ENCODE measurements at places on chromosomes 12 and 14.

DNA sequence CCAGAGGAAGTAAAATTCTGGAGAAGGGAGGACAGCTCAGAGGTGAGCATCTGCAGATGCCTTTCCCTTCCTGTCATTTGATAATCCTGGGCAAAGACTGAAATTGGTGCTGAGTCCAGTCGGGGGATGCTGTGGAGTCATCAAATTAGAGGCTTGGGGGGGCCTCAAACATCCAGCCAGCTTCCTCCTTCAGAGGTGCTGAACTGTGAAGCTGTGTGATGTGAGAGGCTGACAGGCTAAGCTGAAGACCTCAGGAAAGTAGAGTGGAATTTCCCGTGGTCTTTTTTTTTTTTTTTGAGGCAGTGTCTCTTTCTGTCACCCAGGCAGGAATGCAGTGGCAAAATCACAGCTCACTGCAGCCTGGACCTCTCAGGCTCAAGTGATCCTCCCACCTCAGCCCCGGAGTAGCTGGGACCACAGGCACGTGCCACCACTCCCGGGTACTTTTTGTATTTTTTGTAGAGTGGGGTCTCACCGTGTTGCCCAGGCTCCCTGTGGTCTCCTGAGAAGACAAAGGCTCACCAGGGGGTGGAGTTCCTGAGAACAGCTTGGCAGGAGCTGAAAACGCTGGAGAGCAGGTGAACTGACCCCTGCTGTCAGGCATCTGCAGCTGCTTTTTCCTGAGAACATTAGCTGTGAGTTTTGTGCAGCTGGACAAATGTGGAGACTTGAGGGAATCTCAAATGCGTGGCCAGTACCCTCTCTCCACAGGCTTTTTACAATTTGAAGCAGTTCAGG lies 6.1 kb upstream of the TCL1B start:
- peak; percentile 55 for DNase-seq

DNA sequence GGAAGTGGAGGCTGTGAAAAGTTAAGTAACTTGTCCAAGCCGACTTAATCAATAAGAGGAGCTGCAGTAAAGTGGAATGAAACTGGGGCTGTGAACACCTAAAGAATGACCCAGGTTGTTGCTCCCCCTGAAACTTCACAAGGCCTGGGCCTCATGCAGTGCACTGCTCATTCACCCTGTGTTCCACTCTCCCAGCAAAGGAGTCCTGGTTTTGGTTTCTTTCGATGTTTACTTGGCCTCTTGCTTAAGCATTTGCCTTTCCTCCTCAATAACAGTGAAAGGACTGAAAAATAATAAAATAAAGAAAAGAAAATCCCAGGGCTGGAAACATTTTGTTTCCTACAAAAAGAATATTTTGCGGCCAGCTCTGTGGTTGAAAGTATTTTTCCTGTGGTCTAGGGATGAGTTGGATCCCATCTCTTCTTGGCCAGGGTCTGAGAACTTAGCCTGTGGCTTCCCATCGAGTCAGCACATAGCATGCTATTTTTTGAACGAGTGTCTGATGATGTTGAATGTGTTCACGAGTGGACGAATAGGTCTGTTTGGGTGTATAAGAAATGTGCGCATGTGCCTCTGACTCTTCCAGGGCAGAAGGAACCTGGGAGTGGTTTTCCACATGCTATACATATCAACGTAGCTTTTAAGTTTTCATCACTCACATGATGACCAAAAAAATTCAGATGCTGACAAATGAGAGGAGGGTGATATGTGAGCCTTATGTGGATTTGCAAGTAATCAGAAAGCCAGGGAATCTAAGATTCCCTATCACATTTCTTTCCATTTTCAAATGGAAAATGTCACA lies 349.8 kb downstream of the ZFP36L1 start:
- no peak for DNase-seq

- DNase-seq = no peak
Observed at GRCh38 chr14:80609055-80609454, 332.5 kb downstream of the CEP128 start.

- no peak for DNase-seq
Observed at GRCh38 chr12:31205054-31205453, 120.9 kb downstream of the SINHCAF start.

- no peak for DNase-seq
Observed at GRCh38 chr12:95742586-95742985, 48.0 kb downstream of the NTN4 start.

DNA sequence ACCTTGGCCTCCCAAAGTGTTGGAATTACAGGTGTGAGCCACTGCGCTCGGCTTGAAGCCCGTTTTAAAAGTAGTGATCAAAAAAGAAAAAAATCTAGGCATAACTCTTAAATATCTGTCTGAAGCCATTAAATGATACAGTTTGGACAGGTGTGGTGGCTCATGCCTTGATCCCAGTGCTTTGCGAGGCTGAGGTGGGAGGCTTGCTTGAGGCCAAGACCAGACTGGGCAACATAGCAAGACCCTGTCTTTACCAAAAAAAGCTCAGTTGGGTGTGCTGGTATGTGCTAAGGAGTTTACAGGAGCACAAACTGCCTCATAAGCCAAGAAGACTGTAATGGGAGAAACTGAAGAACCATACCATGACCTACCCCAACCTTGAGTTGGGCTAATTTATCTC lies 26.0 kb downstream of the SYNE2 start:
- DNase-seq = no peak

GRCh38 chr12:121767525-121768016 lies 25.9 kb downstream of the RHOF start:
- DNase-seq = peak; percentile 58

DNA sequence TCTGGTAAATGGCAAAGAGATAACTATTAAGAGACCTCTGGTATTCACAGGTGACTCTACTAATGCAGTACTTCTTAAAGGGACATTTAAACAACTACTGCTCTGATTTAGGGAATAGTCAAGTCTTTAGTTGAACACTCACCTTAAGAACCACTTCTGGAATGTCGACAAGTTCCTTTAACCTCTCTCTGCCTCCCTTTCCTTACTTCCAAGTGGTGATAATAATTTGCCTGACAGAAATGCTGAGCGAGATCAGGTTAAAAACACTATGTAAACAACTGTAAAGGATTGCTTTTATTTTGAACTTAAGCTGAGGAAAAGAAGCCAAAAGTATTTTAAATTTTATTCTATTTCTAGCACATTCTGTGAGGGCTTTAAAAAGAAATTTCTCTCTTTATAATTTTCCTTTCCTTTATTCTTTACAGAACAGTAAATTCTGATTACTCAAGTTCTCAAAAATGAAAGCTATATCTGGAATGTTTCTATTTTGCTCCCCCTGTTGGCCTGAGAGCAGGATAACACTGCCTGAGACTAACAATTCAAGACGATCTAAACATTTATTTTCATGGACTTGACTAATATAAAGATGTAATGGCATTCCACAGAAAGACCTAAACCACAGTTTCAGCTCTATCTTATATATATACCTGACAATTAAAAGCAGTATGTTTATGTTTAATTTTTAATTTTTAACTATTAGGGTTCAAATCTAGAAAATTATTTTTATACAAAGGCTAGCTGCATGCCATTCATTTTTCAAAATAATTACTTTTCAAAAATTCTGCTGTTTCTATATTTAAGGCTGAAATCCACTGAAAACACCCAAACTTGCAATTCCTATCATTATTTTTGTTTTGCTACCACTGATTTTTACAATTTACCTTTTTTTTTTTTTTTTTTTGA lies 29.2 kb downstream of the ZCCHC8 start:
- DNase-seq = no peak
